ENCODE measurements at places on chromosomes 5 and 9.
A peak's percentile ranks its signal among the peaks of the same experiment; 100 is the strongest.

- DNase-seq = no peak
These were observed 215.5 kb downstream of the PDZD2 start for GRCh38 chr5:31854181-31855133.

DNA sequence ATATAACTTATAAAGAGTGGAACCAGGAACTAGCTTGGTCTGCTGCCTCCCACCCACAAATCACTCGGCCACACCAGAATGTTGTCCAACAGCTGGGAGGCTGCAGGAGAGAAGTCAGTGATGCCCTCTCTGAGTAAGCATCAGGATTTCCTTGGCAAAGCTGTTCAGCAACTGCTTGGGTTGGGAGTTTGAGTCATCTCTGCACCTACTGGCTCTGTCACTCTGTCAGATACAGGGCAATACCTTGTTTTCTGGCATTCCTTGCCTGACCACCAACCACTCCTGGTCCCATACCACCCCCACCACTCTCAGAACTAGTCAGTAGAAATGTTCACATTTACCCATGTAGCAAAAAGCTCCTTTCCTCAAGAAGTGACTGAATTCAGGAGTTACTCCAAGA, 36.8 kb upstream of the GCNT4 start:
- no peak for DNase-seq

- no peak for DNase-seq
These were observed 11.9 kb downstream of the OTULINL start for GRCh38 chr5:14593326-14594021.

DNA sequence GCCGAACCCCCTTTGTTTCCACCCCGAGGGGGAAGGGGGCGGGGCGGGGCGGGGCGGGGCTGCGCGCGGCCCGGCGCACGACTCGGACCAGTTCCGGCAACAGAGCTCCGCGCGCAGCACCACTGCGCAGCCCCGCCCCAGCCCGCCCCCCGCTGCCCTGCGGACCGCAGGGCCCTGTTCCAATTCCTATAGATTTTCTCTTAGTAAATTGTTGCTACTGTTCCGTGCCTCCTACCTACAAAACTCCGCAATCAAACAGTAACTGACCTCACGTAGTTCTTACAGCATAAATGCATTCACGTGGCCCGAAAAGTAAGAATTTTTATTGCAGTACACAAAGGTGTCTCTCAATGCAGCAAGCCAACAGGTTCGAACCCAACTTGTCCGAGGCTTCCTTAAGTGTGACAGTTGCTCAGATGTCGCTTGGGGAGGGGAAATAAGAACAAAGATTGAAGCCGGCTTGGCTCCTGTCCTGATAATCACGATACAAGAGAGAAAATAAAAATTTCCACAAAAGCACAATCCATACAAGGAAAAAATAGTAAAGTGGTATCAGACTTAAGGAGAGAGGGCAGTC, 1.2 kb upstream of the RNF38 start:
- DNase-seq = no peak

GRCh38 chr5:72656331-72656730, 149.1 kb upstream of the ZNF366 start:
- no peak for DNase-seq

DNA sequence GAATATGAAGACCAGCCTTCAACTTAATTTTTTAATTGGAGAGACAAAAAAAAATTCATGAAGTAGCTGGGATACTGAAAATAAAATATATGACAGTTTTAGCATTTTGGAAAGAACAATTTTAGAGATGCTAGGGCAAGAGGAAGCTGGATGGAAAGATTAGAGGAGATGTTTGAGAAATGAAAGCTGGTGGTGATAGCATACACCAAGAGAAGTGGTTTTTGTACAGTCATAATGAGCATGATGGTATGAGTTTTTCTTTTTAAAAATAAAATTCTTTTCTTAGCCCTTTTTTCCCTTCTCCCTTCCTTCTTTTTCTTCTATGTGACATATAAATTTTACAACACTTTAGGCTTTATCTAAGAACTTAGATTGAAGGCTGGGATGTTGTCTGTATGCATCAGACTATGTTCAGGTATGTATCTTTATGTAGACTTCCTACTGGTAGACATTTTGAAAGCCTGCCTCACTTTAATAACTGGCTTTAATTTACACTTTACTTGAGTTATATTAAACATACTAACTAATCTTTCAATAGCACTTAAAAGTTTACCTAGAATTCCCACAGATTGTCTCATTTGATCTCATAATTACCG, 522.5 kb downstream of the TLE4 start:
- no peak for DNase-seq

DNA sequence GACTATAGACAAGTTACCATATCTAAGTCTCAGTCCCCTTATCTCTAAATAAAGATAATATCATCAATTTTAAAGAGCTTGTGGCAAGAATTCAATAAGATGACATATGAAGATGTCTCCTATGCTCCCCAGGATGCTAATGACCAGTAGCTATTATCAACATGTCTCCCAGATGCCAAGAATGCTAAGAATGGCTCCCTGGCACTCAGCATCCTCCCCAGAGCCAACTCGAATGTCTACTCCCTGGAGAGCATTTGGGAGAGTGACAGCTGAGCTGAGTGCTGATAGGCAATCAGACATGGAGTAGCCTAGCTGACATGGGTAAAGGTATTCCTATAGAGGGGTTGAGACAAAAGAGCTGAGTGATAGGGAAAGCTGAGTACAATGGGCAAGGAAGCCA, 15.9 kb downstream of the P4HA2 start:
- no peak for DNase-seq

DNA sequence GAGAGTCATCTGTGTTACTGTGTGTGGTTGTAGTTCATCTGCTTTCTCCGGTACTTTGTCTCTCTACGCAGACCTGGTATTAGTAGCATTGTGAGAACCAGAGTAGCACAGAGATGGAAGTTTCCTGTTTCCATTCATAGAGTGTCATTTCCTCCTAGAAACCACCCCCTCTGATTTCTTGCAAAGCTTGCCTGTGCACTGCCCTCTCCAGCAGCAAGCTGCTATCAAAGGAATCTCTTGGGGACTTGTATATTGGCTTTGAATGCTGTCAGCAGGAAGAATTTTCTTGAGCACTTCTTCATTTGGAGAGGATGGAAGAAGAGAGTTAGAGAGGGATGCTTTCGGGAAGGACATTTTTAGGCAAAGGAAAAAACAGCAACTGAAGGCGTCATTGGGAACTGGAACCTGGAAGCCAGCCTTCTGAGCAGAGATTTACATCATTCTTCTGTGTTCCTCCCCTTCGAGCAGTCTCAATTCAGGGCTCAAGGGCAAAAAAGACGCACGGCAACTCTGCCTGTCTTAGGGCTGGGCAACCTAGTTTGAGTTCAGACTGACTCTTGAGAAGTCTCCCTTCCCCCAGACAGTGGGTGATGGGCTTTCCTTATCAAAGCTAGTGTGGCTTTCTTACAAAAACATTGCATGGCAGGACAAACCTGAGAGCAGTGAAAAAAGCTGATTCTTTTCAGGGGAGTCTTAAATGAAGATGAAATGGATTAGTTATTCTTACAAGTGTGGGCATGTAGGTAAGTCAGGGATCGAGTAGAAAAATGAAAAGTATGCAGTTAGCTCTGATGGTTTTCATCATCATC, 226.3 kb downstream of the AOPEP start:
- DNase-seq = no peak

- no peak for DNase-seq
These were observed 71.3 kb downstream of the LIX1 start for GRCh38 chr5:97071101-97071500.

DNA sequence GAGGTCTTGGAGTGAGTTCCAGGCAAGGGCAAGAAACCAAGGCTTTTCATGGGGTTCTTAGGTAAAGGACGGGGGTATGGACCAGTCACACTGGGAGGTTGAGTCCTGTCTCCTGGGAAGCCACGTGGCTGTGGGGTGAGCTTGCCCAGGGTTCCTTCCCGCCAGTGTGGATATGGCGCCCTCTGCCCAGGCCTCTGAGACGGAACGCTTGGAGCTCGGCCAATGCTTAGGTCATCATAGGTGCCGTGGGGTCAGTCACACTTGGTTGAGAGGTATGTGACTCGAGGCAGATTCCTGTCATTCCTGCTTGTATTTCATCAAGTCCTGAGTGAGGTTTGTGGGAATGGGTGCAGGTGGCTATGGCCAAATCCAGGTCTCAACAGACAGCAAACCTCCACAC, 46.2 kb downstream of the TENT4A start:
- peak; percentile 27 for DNase-seq

- DNase-seq = no peak
These were observed 73.4 kb upstream of the ASS1 start for GRCh38 chr9:130371196-130371966.

- DNase-seq = no peak
These were observed 10.3 kb downstream of the CDX1 start for GRCh38 chr5:150176745-150177477.

DNA sequence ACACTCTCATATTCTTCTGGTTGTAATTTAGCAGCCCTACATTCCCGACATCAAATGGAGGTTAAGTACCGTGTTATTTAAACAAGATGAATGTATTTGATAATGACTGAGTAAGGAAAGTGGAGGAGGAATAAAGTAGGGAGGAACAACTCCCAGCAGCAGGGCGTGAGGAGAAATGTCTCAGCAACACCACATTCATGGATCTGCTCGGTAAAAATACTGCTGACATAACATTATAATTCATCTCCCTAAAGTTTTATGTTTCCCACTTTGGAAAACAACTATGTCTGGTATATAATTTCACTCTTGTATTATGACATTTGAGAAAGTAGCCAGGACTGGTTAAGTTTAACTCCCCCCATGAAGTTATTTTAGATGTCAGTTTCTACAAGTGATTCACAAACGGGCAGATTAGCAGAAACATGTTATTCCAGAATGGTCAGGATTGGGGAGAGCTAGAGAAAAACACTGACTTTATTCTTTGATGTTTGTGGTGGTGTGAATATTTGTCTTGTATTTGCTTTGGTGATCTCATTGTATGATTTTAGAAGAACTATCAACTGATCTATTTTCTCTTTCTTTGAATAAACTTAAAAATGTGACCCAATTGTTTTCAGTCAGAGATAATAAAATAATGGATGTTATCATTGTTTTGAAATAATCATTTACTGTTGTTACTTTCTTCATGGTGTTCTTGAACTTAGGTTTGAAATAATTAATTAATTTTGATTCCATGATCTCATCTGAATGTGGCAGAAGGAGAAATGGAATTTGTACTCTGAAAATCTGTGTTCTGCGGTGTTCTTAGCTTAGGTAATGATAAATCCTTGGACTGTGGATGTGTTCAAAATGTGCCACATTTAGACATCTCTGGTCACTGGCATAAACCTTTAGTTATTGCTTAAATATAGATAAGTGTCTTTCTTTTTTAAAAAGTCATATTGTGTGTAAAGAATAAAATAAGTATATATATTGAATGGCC, 303.6 kb upstream of the ZNF608 start:
- DNase-seq = no peak

- no peak for DNase-seq
These were observed 175.3 kb upstream of the KLF9 start for GRCh38 chr9:70589571-70590314.

GRCh38 chr5:103808464-103809106, 246.0 kb upstream of the NUDT12 start:
- DNase-seq = no peak

GRCh38 chr5:39461007-39461682, 36.4 kb upstream of the DAB2 start:
- DNase-seq = no peak

GRCh38 chr9:97543561-97543960, 42.1 kb downstream of the TMOD1 start:
- DNase-seq = no peak

GRCh38 chr5:155815248-155815647, 511.7 kb upstream of the SGCD start:
- DNase-seq = no peak

DNA sequence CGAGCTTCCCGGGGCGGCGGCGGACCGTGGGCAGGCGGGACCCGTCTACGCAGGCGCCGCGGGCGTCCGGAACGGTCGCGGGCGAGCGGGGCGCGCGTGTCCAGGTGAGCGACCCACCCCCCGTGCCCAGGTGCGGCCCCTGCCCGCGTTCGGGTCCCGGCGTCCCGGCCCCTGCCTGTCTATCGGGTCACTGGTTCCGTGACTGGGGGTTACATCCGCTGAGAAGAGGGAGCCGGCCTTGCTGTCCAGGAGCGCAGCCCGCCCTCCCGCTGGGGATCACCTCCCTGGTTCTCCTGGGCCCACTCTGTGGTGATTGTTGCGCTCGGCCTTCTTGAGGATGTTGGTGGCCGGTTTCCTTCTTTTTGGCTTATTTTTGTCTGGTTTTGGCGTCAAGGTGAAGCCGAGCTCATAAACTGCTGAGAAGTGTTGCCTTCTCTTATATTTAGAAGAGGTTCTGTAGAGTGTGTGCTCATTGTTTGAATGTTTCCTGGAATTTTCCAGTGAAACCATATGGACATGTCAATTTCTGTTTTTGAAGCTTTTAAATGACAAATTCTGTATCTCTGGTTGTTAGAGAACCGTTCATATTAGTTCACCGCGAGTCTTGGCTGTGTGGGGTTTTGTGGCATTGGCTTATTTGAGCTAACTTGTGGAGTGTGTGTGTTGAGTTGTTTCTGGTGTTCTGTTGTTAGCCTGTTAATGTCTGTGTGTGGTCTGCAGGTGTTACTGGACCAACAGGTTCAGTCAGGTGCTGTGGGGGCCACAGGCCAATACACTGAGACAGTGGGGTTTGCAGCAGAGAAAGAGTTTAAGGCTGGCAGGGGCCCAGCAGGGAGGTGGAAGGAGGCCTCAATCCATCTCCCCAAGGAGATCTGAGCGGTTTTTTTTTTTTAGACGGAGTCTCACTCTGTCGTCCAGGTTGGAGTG, 621 bp downstream of the CEP72 start:
- peak; percentile 8 for DNase-seq

- DNase-seq = no peak
These were observed 158.1 kb downstream of the C9orf152 start for GRCh38 chr9:110049699-110050450.

GRCh38 chr5:1005904-1006655, 2.5 kb upstream of the NKD2 start:
- no peak for DNase-seq

DNA sequence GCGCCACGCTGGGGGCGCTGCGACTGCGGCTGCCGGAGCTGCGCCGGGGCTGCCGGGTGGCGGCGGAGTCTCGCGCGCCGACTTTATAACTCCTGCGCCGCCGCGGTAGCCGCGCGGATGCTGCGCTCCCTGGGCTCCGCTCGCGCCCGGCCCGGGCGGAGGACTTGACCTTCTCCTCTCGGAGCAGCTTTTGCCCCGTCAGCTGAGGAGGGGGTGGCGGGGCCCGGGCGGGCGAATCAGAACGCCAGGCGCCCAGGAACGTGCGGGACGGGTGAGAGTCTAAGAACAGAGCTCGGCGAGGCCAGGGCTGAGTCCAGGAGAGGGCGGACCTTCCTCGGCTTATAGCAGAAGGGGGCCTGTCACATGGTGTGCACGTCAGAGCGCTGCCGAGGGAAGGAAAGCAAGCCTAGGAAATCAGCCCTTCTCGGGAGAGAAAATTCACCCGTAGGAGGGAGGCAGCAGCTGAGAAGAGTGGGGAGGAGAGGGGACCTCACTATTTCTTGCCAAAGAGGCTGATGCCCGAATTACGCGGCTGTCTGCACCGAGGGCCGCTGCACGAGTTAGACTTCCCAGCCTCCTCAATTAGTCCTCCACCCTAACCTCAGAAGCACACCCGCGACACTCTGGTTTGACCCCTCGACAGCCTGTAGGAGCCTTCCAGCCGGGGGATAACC, at the start of gene FOXD1:
TSS of gene FOXD1 (minus strand) at position 315 of the 674 bp plus-strand sequence. CDS start 415 bp downstream, outside the sequence.
- no peak for DNase-seq

GRCh38 chr5:142248853-142249462, 75.9 kb downstream of the SPRY4 start:
- no peak for DNase-seq

GRCh38 chr5:119655061-119655460, 25.7 kb downstream of the FAM170A start:
- DNase-seq = no peak
